Gastrocnemius medialis (tissue), 4 donors: ENCODE measurements at places on chromosomes 1 and 21.

DNA sequence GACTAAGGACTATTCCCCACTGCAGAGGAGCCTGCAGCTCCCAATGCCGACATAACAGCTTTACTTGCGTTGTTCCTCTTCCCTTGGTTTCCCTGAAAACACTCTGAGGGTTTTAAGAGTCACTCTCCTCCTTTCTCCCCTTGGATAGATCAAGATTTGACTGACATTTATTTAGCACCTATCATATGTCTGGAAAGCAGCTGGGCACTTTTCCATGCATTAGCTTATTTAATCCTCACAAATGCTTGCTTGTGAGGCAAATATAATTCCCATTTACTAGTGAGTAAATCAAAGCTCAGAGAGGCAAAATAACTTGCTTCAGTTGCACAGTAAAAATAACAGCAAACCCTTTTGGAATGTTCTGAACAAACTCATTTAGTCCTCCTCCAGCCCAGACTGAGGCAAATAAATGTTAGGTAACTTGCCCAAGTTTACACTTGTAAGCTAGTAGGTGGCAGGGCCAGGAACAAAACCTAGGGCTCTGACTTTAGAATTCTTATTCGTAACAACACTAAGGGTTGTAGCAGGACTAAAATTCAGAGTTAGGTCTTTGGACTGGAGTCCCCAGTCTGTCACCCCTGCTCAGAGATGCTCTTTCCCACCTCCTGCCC is 81.4 kb downstream of the KCND3 start:
- DNase-seq: no peak

- DNase-seq: no peak
These were observed 18.8 kb downstream of the PTPRC start for GRCh38 chr1:198657550-198658064.

DNA sequence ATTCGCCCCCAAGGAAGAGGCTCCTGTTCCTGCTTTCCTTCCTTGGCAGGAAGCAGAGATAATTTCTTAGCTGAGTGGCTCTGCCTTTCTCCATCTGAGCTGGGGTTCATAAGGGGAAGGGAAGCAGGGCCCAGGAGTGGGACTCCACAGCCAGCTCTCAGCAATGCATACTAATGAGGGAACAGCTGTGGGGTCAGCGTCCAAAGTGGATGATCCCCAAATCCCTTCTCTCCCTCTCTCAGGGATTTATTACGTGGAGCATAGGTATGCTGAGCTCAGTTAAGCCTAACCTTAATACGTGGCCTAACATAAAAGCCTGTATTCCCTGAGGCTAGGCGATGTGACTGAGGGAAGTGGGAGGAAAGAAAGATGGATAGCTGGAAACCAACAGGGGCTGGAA is 87.3 kb upstream of the CTTNBP2NL start:
- DNase-seq: no peak

- DNase-seq: no peak
These were observed 28.6 kb downstream of the CAMSAP2 start for GRCh38 chr1:200767321-200767720.

GRCh38 chr1:178412400-178412770 is 84.4 kb downstream of the CLEC20A start:
- no peak for DNase-seq

DNA sequence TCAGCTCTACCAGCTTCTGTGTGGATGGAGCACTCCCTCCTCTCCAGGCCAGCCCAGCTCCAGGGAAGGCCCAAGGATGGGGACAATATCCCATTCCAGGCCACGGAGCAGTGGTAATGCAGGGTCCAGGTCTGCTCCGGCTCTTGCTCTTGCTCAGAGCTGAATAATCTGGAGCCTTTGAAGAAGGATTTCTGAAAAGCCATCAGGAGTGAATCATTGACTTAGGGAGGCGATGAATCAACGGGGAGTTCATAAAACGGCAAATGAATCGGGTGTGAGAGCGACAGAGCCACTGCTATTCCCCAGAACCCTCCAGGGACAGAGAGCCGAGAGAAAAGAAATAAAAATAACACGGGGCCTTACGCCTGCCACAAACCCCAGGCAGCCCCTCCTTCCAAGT is 7.7 kb downstream of the POU3F1 start:
- DNase-seq: no peak

DNA sequence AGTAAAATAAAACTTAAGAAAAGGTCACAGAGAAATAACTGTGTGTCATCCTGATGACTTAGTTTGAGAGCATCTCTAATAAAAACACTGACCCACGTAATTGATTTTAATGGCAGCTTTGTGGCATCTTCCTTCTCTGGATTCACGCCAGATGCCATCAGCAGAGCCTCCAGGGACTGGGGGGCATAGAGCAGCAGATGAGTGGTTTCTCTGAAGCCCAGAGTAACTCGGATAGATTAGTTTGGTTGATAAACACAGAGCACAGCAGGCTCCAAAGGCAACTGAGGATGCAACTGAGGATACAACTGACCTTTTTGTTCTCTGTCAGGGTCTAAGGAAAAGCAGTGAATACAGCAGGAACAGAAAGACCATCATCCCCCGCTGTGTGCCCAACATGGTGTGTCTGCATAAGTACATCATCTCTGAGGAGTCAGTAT is 180.8 kb downstream of the RPS6KC1 start:
- DNase-seq: no peak

DNA sequence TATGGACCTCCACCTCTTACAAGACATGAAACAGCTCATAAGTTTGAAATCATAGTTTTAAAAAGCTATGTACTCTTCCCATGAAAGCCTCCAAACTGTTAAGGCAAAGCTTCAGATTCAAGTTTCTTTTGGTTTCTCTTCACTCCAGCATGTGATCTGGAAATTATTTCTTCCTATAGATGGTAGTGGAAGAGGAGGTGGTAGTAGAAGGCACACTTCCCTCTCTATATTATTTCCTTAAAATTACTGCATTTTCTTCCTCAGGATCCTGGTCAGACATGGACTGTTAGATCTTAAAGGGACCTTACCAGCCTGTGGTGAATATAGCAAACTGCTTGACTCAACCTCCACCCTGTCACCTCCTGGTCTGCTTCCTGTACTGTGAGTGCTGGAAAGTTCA is 31.9 kb downstream of the NHLH2 start:
- no peak for DNase-seq

DNA sequence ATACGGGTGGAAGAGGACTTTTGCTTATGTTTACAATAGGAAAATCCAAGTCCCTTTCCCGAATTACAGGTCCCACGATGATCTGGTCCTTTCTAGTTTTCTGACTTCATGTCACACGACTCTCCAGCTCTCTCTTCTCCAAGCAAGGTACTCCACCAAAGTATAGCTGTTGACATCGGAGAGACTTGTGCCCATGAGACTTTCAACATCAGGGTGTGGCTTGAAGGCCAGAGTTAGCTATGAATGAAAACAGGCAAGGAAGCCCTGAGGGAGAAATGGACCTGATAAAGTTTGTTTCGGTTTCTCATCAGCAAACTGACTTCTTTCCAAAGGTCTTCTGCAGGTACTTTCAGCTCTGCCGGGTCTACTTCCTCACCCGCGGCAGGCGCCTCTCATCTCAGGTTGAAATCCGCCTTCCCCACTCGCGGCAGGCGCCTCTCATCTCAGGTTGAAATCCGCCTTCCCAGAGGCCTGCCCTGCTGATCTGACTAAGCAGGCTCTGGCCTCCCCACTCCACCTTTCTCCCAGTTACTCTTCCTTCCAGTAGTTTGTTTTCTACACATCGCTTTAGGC is 2.1 kb upstream of the PER3 start:
- DNase-seq: no peak

DNA sequence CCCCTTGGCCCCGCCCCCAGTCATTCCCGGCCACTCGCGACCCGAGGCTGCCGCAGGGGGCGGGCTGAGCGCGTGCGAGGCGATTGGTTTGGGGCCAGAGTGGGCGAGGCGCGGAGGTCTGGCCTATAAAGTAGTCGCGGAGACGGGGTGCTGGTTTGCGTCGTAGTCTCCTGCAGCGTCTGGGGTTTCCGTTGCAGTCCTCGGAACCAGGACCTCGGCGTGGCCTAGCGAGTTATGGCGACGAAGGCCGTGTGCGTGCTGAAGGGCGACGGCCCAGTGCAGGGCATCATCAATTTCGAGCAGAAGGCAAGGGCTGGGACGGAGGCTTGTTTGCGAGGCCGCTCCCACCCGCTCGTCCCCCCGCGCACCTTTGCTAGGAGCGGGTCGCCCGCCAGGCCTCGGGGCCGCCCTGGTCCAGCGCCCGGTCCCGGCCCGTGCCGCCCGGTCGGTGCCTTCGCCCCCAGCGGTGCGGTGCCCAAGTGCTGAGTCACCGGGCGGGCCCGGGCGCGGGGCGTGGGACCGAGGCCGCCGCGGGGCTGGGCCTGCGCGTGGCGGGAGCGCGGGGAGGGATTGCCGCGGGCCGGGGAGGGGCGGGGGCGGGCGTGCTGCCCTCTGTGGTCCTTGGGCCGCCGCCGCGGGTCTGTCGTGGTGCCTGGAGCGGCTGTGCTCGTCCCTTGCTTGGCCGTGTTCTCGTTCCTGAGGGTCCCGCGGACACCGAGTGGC is at the start of gene SOD1:
SOD1 (plus strand) TSS at position 158 of the 723 bp plus-strand sequence; CDS start at position 235, 77 bp downstream.
- peak; percentile 93 for DNase-seq

- DNase-seq: peak; percentile 8
These were observed 98.0 kb upstream of the C1orf105 start for GRCh38 chr1:172322219-172323061.

DNA sequence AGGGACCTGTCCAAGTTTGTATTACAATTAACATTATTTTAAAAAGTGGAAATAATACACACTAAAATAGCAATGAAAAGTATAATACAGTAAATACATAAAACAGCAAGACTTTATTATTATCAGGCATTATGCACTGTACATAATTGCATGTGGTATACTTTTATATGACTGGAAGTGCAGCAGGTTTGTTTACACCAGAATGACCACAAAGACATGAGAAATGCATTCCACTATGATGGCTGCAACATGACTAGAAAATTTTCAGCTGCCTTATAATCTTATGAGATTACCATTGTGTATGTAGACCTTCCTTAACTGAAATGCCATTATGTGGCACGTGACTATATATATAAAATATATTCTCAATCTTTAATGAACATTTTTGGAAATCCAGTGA is 1699.6 kb downstream of the KCNT2 start:
- no peak for DNase-seq

DNA sequence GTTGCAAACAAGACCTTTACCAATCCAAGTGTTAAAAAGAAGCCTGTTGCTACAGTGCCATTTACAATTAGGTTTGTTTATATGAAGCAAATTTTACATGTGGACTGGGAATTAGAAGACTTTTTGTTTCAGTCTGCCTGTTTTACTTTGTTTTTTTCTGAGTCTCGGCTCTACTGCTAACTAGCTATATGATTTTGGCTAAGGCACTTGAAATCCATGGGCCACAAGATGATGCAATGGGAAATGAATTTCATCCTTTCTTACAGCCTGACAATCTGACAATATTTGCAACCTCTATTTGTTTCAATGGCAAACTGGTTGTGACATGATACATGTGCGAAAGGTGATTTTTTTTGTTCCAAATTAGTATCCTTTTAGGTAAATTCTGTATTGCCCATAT is 3.7 kb upstream of the PEX11B start:
- DNase-seq: no peak

DNA sequence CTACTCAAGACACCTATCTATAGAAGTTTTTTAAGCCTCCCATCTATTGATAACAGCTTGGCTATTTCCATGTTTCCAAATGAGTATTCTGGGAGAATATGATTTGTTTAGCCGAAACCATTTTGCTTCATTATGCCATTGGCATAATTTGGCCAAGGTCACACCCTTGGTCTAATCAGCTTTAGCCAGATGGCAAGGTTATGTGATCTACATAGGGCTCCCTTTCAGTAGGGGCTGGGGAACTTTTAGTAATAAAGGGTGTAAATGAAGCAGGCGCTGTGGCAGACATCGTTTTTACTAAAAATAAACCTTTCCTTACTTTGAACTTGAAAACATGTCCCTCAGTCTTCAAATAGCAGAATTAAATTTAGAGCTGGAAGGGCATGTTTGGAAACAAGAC is 3.0 kb upstream of the PDC start:
- no peak for DNase-seq

DNA sequence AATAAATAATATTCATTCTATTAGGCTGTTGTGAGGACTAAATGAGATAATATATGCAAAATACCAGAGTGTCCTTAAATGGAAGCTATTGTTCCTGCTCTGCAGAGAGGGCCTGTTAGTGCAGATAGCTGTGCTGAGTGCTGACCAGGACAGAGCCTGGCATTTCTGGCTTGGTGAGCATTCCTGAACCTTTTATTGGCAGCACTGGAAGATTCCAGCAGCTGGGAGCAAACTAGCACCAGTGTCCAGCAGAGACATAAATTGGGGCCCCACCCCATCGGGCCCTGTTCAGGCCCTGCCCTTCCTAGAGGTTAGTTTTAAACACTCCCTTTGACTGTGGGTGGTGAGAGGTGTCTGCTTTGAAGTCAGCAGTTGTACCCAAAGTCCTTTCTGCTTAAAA is 85.9 kb upstream of the GADD45A start:
- no peak for DNase-seq

DNA sequence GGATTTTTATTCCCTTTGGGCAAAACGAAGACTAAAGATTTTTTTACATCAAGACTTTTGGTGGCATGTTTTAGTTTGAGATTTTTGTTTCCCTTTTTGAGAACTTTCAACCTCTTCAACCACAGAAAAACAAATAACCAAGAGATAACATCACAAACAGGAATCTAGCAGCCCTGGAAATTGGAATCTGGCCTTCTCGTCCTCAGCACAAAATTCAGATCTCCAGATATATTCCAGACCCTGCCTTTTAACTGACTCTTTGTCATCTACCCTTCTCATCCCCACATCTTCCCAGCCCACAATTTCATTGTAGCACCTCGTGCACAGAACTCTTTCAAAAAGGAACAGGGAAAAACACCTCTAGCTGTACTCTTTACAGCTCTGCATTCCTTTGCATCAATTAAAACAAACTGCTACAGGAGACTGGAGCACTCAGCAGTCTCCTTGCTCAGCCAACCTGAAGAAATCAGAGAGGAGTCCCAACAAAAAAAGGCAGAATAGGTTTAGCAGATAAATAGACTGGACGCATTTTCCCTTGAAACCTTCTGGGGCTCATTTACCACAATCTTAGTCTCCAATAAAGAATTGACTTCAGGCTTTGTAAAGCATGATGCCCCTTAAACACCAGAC is 251.0 kb downstream of the TTLL7 start:
- DNase-seq: no peak

- no peak for DNase-seq
These were observed 4.5 kb downstream of the CDKN2C start for GRCh38 chr1:50974618-50974935.

- DNase-seq: no peak
These were observed 180.2 kb downstream of the NR5A2 start for GRCh38 chr1:200207711-200208126.

- no peak for DNase-seq
These were observed 5.8 kb upstream of the FAM167B start for GRCh38 chr1:32241001-32241763.

DNA sequence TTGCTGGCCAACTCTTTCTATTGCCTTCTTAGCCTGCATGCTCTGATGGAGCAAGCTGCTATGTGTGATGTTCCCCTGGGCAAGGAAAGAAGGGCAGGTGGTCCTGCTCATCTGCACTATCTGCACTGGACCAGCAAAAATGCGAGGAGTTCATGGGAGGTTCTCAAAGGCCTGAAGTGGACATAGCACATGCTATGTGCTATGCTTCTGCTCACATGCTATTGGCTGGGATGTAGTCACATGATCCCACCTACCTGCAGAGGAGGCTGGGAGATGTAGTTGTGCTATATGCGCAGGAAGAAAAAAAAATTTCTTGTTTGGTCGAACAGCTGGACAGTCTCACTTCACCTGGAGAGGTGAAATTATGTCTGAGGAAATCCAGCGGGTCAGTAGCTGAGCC is 587.7 kb downstream of the MATN1 start:
- no peak for DNase-seq

GRCh38 chr1:203590603-203591002 is 36.0 kb upstream of the ATP2B4 start:
- no peak for DNase-seq
